ENCODE measurements at places on chromosomes 5 and 9.

- DNase-seq = no peak
Measured at GRCh38 chr9:105639936-105640335, 22.3 kb upstream of the TAL2 start.

DNA sequence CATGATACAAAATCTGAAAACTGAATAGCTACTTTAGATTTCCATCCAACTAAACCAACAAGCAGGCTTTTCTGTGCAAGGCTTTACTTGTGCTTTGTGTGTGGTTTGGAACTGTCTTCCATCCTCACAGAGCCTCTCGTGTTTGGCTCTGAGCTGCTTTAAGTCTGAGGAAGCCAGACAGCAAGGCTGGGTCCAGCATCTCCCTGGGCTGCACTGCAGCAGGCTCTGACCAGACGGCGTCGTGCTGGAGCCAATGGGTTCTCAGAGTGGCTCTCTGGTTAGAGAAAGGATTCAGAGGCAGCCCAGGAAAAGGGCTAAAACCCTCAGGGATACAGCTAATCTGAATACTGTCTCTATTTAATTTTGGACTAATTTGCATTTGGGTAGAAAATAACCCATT is 207.9 kb upstream of the EFNA5 start:
- no peak for DNase-seq

DNA sequence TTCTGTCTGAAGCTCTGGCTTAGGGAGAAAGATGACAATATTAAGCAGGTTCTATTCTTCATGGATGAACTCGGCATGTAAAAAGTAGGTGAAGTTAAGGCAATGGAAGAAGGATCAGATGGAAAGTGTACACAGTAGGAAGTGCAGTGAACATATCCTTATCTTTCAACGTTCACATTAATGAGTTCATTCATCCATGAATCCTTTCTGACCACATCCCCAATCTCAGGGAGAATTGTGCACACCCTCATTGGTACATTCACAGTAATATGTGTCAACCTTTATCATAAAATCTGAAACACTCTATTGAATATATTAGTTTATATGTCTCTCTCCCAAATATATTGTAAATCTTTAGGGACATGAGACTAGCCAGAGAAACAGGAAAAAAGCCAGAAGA is 5.5 kb downstream of the GIN1 start:
- no peak for DNase-seq

DNA sequence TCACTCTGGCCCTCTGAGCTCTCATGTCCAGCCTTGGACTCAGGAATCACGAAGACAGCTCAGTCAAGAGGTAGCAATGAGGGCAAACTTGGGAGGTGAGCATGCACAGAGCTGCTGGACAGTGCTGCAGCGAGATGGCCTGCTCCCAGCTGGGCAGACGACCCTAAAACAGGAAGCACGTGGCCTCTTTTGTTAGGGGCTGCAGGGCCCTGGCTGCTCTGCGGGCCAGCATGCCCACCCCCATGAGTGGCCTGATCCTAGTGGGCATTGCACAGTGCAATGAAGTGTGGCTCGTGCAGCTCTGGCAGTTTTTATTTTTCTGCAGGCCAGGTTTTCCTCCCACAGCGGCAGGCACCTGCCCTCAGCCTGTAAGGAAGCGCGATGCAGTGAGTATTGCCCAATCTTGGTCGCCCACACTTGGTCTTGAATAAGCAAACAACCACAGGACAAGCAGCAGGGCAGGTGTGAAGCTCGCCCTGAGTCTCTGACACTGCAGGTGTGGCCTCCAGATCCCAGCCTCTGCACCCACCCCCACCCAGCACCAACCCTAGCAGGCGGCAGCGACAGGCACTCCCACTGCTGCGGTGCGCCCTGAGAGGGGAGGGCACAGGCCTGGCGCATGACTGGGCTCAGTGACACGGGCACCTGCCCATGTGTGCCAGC is 60.8 kb downstream of the SEMA4D start:
- no peak for DNase-seq

DNA sequence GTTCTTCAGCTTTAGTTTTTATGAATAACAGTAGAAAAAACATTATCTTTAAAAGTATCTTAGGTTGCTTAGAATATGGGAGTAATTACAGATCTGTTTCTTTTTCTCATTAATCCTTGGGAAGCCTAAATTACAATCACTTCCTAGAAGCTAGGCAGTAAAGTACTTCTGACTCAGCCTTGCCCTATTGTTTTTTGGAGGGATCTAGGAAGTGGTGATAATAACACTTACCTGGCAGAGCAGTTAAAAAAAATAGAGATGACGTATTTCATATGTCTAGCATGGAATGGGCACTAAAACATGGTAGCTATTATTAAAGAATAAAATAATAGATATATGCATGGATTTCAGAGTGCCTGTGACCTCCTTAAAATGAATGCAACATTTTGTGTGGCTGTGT is 8.2 kb upstream of the FST start:
- DNase-seq = no peak

DNA sequence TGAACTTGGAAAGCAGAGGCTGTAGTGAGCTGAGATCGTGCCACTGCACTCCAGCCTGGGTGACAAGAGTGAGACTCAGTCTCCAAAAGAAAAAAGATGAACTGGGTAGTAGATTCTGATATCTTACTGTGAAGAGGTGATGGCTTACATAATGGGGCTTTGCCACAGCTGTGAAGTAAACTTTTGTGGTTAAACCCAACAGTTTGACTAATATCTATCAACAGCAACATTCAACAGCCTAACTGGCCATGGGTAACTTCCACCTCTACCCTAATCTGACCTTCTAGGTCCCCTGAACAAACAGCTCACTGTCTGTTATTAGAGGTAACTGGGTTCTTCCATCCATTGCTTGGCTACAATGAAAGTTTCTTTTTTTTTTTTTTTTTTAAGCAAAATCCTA is 52.1 kb downstream of the TLE1 start:
- DNase-seq = no peak

- no peak for DNase-seq
Measured at GRCh38 chr5:14325369-14325768, 182.2 kb downstream of the TRIO start.

DNA sequence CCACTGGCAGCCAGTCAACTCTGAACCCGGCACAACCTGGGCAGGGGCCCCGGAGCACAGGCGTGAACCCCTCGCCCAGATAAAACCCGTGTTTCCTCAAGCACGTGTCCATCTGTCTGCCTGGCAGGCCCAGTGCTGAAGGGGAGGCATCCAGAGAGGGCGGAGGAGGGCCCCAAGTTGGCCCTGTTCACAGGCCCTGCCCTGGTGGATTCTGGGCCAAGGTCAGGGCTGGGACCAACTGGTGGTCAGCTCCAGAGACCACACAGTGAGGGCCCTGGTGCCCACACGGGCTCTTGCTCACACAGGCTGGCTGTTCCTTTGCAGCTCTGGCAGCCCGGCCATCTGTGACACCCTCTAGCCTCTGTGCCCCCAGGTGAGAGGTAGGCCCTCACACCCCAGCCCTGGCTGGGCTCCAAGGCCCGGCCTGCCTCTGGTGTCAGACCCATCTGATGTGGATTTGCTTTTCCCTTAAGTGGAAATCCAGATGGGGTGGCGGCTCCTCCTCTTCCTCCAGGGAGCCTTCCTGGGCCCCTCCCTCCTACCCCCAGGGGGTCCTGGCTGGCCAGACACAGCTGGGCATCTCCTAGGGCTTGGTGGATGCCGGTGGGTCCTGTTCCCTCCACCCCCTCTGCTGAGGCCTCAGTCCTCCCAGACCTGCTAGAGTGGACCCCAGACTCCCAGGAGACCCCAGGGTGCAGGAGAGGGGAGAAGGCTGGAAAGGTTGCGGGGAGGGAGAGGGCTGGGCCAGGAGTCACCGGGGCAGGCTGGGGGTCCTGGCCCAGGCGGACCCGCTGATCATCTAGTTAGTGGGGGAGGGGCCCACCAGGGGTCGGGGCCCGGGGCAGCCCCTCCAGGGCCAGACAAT is 525 bp upstream of the STPG3 start:
- DNase-seq = no peak

- no peak for DNase-seq
Measured at GRCh38 chr9:20361656-20362570, 260.4 kb downstream of the MLLT3 start.

DNA sequence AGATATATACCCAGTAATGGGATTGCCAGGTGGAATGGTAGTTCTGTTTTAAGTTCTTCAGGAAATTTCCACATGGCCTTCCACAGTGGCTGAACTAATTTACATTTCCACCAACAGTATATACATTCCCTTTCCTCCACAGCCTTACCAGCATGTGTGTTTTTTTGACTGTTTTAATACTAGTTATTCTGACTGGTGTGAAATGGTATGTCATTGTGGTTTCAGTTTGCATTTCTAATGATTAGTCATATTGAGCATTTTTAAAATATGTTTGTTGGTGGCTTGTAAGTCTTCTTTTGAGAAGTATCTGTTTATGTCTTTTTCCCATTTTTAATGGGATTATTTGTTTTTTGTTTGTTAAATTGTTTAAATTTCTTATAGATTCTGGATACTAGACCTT is 208.9 kb downstream of the CFAP90 start:
- no peak for DNase-seq

GRCh38 chr9:108105885-108106284 is 616.3 kb upstream of the KLF4 start:
- DNase-seq = no peak
